ENCODE measurements at places on chromosomes 5 and 9.

GRCh38 chr5:123881759-123882244 lies 369.8 kb downstream of the CSNK1G3 start:
- no peak for DNase-seq

GRCh38 chr9:98396656-98397055 lies 141.2 kb upstream of the TBC1D2 start:
- DNase-seq, result no peak

GRCh38 chr5:116242343-116242742 lies 157.5 kb downstream of the COMMD10 start:
- no peak for DNase-seq

DNA sequence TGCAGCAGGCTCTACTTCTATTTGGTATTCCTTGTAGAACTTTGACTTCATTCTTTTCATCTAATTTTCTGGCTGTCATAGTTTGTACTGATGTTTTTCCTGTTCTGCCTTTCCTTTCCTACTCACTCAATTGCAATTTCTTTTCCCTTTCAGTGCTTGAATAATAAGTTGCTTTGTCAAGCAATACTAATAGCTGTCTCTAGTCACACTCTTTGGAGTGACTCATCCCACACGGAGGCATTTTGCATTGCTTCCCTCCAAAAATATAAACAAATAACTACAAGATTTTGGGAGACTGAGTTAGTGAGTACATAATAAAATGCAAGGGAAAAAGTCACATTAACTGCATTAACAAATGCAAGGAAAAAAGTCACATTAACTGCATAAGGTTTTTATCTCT lies 465.9 kb downstream of the CDH9 start:
- DNase-seq, result no peak

GRCh38 chr5:111668477-111669414 lies 88.2 kb downstream of the NREP start:
- no peak for DNase-seq

GRCh38 chr5:33489481-33490067 lies 48.8 kb downstream of the TARS1 start:
- no peak for DNase-seq

DNA sequence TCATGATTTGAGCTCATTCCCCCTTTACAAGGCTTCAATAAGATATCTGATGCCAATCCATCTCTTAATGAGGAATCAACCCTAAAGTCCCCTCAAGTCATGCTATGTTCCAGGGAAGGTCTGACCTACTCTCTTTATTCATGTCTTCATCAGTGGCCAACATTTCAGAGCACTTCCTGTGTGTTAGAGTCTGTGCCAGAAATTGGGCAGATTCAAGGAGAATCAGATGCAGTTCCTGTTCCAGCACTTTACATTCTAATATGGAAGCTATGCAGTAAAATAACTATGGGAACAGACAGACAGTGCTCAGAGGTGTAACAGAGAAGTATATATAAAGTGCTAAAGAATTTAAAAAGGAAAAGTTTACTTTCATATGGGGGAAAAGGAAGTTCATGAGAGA lies 193.4 kb upstream of the NR4A3 start:
- DNase-seq, result no peak

DNA sequence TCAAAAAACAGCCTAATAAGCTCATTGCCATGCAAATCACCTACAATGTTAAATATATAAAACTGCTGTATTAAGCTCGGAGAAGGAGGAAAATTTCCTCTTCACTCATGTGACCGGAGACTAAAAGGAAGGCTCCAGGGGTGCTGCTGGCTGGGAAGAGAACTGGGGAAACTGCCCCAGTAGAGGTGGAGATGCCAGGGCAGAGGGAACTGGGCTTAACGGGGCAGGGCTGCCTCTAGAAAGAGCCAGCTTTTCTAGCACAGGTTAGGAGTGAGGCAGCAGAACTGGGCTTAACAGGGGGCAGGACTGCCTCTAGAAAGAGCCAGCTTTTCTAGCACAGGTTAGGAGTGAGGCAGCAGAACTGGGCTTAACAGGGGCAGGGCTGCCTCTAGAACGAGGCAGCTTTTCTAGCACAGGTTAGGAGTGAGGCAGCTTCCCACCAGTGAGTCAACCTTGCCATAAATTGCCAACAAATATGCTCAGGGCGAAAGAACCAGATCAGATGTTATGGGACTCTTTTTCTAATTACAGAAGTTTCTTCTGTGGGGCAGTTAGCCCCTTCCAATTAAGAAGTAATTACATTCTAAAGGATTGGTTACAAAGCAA lies 115.3 kb downstream of the FANCC start:
- no peak for DNase-seq

- no peak for DNase-seq
Observed at GRCh38 chr9:71908825-71909224, 2.2 kb downstream of the ABHD17B start.

All from NT2/D1 (cell line).